ENCODE measurements at places on chromosomes 16 and 17.

GRCh38 chr16:47129755-47130435 lies 13.8 kb downstream of the NETO2 start:
- DNase-seq: no peak

DNA sequence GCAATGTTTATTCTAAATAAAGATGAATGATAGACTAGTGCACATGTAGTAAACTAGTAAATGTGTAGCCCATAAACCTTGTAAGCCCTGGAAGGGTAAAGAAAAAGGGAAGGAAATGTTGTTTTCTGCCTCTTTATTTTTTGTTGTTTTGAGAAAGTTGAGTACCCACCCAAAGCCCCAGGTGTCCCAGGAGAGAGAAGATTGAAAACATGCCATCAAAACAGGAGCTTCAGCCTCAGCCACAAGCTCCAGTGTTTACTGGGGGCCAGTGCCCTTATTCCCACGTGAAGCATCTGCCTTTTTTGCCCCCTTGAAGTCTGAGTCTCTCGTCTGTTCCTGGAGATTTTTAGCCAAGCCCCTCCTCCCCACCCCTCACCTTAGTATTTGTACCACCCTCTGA lies 121.5 kb downstream of the PRKCB start:
- DNase-seq: no peak

- DNase-seq: peak; percentile 43
These were observed 4.3 kb upstream of the NAGLU start for GRCh38 chr17:42531455-42532354.

GRCh38 chr17:39676198-39676819 lies 8.1 kb downstream of the PNMT start:
- DNase-seq: peak; percentile 24

DNA sequence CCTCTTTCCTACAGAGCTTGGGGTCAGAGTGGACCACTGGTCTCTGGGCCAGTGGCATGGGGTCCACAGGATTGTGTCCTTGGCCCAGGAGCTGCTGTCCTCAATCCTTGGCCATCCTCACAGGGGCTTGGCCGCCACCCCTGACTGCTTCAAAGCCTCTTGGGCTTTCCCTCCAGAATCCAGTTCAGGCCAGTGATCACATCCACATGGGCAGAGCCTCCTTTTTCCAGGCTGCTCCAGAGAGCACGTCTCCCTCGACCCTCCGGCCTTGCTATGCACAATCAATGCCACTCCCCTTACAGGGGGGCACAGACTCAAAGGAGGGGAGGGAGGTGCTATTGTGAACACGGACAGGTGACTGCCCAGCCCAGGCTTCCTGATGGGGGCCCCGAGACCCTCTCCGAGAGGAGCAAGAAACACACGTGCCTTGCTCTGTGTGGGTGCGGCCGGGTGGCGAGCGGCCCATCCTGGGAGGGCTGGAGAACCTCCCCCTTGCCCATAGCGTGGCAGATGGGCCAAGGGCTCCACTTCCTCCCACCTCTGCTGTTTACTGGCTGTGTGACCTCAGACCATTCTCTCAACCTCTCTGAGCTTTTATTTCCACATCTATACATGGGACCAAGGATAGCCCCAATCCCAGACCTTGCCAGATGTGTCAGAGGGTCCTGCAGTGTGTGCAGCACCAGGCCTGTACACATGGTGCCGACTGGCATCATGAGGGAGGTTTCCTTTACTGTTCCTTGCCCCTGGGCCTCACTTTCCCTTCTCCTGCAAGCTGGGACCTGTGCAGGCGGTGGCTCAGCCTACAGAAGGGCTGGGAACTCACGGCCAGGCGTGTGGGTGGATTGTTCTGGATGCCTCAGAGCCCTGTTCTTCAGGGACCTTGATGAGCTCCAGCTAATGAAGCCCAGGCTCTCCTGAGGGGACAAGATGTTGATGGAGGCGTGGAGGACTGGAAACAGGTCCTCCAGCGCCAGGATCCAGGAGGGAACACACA lies 229.0 kb upstream of the GSE1 start:
- no peak for DNase-seq

GRCh38 chr17:13509527-13509926 lies 92.2 kb downstream of the HS3ST3A1 start:
- no peak for DNase-seq

DNA sequence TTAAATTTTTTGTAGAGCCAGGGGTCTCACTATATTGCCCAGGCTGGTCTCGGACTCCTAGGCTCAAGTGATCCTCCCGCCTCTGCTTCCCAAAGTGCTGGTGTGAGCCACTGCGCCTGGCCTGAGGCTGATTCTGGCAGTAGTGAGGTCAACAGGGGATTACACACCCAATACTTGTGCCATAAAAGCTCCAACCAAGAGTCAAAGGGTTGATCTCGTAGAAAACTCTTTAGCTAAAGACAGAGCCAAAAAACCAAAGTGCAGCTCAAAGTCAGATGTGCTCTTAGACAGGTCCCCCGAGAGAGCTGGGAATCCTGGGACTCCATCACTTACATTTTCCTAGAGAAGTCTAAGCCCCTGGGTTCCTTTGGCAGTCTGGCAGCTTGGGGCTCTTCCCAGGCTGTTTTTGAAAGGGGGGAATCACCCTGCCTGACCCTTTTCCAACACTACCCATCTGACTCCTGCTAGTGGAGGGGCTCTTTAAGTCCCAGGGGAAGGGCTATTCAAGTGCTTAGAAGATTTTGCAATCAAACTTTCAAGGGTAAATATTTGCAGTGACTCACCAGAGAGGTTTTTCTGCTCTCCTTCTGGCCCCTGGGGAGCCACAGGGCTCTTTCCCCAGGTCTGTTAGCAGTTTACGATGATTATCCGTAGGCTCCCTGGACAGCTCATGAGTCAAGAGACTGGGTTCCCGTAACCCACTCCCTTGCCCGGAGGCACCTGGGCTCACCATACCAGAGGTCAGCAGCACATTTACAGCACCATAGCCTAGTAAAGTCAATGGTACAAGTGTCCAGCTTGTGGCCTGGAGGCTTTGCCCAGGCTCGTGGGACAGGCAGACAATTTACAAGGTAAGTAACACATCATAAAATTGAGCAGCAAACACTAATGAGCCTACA lies 408.7 kb downstream of the SLC39A11 start:
- DNase-seq: no peak

- no peak for DNase-seq
These were observed 36.8 kb downstream of the TNRC6C start for GRCh38 chr17:77995146-77995852.

- no peak for DNase-seq
These were observed 4.4 kb downstream of the BAHCC1 start for GRCh38 chr17:81399481-81400153.

GRCh38 chr16:21037736-21038135 lies 112.9 kb downstream of the DNAH3 start:
- no peak for DNase-seq

DNA sequence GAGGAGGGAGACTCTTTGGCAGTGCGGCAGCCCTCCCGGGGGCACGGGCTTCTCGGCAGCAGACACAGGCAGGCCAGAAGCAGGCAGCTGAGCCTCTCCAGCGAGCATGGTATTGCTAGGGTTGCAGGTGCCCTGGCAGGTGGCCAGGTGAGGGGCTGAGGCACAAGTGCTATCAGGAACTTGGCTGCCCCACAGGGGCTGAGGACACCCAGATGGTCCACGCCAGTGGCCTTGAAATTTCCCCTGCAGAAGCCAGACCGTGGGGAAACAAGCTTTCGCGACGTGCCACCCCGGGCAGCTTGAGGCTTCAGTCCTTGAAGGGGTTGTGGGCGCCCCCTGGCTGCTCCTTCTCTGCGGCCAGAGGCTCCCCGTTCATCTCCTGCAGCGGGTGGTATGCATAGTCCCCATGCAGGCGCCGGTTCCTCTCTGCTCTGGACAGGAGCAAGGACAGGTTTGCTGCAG lies 8.5 kb downstream of the NAGPA start:
- no peak for DNase-seq

DNA sequence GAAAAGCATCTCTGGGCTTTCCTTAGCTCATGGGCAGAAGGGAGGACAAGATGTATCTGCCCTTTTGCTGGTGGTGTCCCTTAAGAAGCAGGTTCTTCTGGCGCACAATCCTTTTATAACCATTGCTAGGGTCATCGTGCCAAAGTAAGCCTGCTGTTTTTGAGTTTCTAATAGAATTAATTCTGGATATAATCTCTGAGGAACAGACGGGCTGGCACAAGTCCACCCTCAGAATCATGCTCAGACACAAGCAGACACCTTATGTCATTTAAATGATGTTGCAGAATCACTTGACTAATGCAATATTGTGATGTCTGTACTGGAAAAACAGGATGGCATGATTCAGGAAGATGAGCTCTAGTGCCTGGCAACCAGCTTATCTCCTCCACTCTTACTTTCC lies 18.8 kb upstream of the MMD start:
- no peak for DNase-seq

- no peak for DNase-seq
These were observed 701 bp upstream of the DPEP2 start for GRCh38 chr16:67999985-68000384.

- no peak for DNase-seq
These were observed at the start of gene LPO for GRCh38 chr17:58238147-58238634. Gene LPO (plus strand): TSS chr17:58238584. CDS start chr17:58242980, 4,396 bp downstream.

DNA sequence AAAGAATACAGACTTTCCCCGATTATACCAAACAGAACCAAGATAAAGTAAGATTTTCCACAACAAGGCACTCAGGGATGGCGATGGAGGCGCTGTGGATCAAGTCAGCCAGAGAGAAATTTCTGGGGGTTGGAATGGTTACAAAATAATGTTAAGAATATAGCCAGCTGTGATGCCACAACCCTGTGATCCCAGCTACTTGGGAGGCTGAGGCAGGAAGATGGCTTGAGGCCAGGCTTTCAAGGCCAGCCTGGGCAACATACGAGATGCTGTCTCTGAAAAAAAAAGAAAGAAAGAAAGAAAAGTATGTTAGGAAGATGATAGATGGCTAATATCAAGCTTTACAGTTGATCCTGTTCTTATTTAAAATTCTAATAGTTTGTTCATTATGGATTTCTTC lies 10.6 kb upstream of the ALOX12 start:
- no peak for DNase-seq

DNA sequence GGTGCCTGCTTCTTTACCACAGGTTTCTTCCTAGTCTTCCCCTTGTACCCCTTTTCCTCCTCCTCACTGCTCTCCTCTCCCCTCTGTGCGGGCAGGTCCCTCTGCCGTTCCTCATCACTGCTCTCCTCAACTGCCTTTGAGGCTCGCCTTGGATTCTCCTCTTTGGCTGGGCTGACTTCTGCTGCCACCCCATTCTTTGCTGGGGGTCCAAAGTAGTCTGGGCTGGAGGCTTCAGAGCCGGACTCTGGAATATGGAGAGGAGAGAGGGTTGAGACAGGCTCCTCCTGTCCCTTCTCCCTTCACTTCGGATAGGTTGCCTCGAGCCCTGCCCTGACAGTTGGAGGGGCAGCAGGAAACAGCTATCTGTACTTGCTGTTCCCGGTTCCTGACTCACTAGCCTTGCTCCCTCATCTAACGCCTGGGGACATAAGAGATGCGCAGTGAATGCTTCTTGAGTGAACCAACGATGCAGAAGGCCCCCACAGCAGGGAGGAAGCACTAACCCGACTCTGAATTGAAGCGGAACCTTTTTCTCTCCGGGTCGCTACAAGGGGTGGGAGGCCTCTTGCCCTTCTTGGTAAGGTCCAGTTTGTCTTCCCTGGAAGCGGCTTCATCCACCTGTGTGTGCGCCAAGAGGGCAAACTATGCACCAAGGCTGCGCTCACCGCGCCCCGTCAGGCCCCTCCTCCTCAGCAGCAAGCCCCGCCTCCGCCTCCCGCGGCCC lies 655 bp downstream of the HIRIP3 start:
- DNase-seq: peak; percentile 63

GRCh38 chr17:13822700-13823099 lies 221.0 kb upstream of the HS3ST3A1 start:
- DNase-seq: no peak

- no peak for DNase-seq
These were observed 52.6 kb downstream of the USP22 start for GRCh38 chr17:20989991-20990855.

DNA sequence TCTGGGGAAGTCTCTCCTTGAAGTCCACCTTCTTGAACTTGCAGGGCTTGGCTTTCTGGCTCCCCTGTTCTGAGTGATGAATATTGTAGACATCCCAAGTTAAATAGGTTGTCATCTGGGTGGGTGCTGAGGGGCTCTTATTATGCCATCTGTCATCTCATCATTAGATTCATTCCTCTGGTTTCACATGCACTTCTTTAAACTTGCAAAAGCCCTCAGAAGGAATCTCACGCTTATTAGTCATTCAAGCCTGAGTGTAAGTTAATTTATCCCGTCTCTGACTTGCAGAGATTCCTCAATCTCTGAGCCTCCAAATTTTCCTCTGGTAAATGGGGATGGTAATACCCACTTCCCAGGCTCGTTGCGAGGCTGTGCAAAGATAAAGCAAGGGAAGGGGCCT lies 5.7 kb downstream of the MGAT5B start:
- DNase-seq: no peak

GRCh38 chr17:78034429-78035091 lies 76.1 kb downstream of the TNRC6C start:
- DNase-seq: no peak

DNA sequence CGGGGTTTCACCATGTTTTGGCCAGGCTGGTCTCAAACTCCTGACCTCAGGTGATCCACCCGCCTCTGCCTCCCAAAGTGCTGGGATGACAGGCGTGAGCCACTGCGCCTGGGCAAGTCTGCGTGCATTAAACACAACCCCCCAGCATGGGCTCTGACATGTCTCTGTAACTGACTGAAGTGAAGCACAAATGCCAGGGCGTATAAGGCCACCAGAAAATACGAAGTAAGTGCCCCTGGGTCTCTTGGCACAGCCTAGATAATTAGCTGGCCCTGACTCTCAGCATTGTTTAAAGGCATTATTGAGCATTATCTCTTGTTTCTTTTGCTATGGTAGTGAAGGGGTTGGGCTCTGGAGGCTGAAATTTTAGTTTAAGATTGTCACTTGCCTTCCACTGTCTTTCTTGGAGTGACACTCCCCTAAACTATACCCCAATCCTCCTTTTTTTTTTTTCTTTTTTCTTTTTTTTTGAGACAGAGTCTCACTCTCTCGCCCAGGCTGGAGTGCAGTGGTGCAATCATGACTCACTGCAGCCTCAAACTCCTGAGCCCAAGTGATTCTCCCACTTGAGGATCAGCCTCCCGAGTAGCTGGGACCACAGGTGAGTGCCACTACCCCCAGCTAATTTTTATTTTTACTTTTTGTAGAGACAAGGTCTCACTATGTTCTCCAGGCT lies 8.2 kb upstream of the SEC14L1 start:
- no peak for DNase-seq

GRCh38 chr16:11708421-11708820 lies 34.2 kb downstream of the TXNDC11 start:
- DNase-seq: no peak

GRCh38 chr17:76700617-76701470 lies 9.9 kb downstream of the MXRA7 start:
- no peak for DNase-seq
